Neural crest cell (in vitro differentiated cells): ENCODE measurements at places on chromosomes 5 and 9.

- DNase-seq: no peak
These were observed 14.8 kb upstream of the MEF2C start for GRCh38 chr5:88897748-88898147.

GRCh38 chr9:133359399-133360175, 3.2 kb downstream of the SURF2 start:
- DNase-seq: no peak

GRCh38 chr5:35677878-35678277, 60.2 kb downstream of the SPEF2 start:
- DNase-seq: no peak

DNA sequence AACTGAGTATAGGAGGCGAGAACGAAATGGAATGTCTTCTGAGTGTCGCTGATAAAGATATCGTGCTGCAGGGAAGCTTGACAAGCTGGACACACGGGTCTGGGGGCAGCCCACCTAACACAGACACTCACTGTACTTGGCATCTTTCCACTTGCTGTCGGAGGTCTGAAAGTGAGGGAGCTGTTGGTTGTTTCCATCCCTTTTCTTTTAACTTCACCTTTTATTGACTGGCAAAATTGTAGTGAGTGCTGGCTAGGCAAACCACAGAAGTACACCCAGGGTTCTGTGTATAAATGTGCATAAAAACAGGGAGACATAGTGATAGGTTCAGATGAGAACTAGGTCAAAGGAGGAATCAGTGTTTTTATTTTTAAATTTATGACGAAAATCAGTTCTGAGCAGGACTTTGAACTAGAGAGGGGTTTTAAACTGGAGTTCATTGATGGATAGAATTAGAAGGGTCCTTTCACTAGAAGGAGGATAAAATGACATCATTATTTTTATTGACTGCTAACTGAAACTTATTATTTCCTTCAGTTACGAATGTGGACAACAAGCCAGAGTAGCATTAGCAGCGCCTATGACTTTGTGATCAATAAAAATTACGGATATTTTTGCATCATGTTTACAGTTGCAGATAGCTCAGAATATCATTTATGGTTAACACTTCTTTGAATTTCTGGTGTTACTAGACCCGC, 817 bp downstream of the GAPVD1 start:
- no peak for DNase-seq

- peak; percentile 58 for DNase-seq
These were observed at the start of gene PDGFRB for GRCh38 chr5:150155258-150156026. Gene PDGFRB, minus strand, starts transcription at chr5:150155845. Its CDS starts 18,798 bp downstream, at chr5:150137047.

GRCh38 chr5:94395468-94395867, 222.9 kb downstream of the KIAA0825 start:
- no peak for DNase-seq

- no peak for DNase-seq
These were observed 91.6 kb downstream of the OLFM1 start for GRCh38 chr9:135179041-135179440.
